Activated T-helper 17 cell treated with anti-CD3 and anti-CD28 coated beads, Interleukin-2, amount 50 U/mL, for 72 hours (primary cell): ENCODE measurements at places on chromosomes 2 and 18. TPM values are rescaled to one million over a fixed set of nuclear protein-coding genes. Genes with fewer than 3 reads are reported as not detected.

- H3K4me1 ChIP-seq, result peaks cover 7% of the 10 kb centered on the region
- ATAC-seq, result no peak
- no peaks in the 10 kb centered on the region for H3K27me3 ChIP-seq
- peaks cover 50% of the 10 kb centered on the region for H3K36me3 ChIP-seq
- no peak overlapping the region for H3K4me3 ChIP-seq
These were observed 21.5 kb upstream of the CDKL4 start for GRCh38 chr2:39265315-39265714.

GRCh38 chr2:101540518-101540917, 65.6 kb upstream of the RFX8 start:
- no peak overlapping the region for H3K4me3 ChIP-seq
- no peak overlapping the region for H3K27ac ChIP-seq
- H3K4me1 ChIP-seq, result no peaks in the 10 kb centered on the region
- H3K27me3 ChIP-seq, result no peaks in the 10 kb centered on the region

The LIMS3 gene
- total RNA-seq, result 0.65 TPM

The TFCP2L1 gene
- total RNA-seq, result not detected

The SAG gene
- 1.7 TPM for total RNA-seq

The HDAC4 gene
- 52.9 TPM for total RNA-seq

The CLEC4F gene
- not detected for total RNA-seq

DNA sequence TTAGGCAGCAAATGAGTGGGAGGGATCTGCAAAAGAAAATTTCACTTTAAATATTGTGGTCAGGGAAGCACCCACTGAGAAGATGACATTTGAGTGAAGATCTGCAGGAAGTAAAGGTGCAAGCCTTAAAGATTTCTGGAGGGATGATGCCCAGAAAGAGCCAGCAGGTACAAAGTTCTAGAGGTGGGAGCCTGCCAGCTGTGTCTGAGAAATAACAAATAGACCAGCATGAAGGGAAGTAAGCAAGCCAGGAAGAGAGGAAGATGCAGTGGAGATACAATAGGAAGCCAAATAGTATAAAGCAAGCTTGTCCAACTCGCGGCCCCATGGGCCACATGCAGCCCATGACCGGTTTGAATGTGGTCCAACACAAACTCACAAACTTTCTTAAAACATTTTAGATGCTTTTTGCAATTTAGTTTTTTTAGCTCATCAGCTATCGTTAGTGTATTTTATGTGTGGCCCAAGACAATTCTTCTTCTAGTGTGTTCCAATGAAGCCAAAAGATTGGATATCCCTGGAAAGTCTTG, 489.9 kb downstream of the DCC start:
- no peak overlapping the region for H3K27ac ChIP-seq
- ATAC-seq, result no peak
- no peak overlapping the region for H3K4me3 ChIP-seq
- H3K4me1 ChIP-seq, result no peaks in the 10 kb centered on the region
- H3K36me3 ChIP-seq, result no peaks in the 10 kb centered on the region
- no peaks in the 10 kb centered on the region for H3K27me3 ChIP-seq

GRCh38 chr18:3177902-3178687, 41.7 kb downstream of the MYOM1 start:
- no peak overlapping the region for H3K4me3 ChIP-seq
- H3K27me3 ChIP-seq, result no peaks in the 10 kb centered on the region
- H3K4me1 ChIP-seq, result no peaks in the 10 kb centered on the region
- ATAC-seq, result peak; percentile 69
- no peak overlapping the region for H3K27ac ChIP-seq

The PID1 gene
- not detected for total RNA-seq

GRCh38 chr2:100967716-100968115, 34.4 kb upstream of the RPL31 start:
- no peak overlapping the region for H3K4me3 ChIP-seq
- no peak overlapping the region for H3K27ac ChIP-seq
- H3K4me1 ChIP-seq, result no peaks in the 10 kb centered on the region
- H3K36me3 ChIP-seq, result no peaks in the 10 kb centered on the region
- no peak for ATAC-seq
- no peaks in the 10 kb centered on the region for H3K27me3 ChIP-seq

GRCh38 chr2:187232749-187233148, 215.3 kb downstream of the CALCRL start:
- H3K27me3 ChIP-seq, result no peaks in the 10 kb centered on the region
- no peak for ATAC-seq
- no peaks in the 10 kb centered on the region for H3K4me1 ChIP-seq
- H3K27ac ChIP-seq, result no peak overlapping the region
- H3K4me3 ChIP-seq, result no peak overlapping the region

GRCh38 chr2:148875387-148876051, 492 bp downstream of the KIF5C start:
- H3K27me3 ChIP-seq, result no peaks in the 10 kb centered on the region
- H3K36me3 ChIP-seq, result peaks cover 13% of the 10 kb centered on the region
- H3K4me3 ChIP-seq, result peak overlapping the region; percentile 79
- H3K27ac ChIP-seq, result peak overlapping the region; percentile 62

DNA sequence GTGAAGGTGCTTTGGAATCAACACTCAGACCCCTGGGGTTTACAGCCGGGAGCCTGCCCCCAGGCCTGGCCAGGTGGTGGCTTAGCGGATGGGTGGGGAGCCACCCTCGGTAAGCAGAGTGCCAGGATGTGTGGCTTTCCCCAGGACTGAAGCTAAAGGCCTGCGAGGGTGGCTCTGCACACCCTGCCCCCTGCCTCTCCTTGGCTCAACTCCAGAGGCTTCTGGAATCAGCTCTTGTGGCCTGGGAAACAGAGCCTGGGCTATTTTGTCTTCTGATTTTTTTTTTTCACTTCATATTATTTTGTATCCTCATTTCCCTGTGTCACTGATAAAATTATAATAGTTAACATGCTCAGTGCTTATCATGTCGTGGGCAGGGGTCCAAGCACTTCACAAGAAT, 79.8 kb downstream of the RHOB start:
- H3K27ac ChIP-seq, result no peak overlapping the region
- no peak for ATAC-seq
- H3K36me3 ChIP-seq, result no peaks in the 10 kb centered on the region
- no peak overlapping the region for H3K4me3 ChIP-seq
- H3K27me3 ChIP-seq, result peaks cover 4% of the 10 kb centered on the region
- H3K4me1 ChIP-seq, result no peaks in the 10 kb centered on the region

DNA sequence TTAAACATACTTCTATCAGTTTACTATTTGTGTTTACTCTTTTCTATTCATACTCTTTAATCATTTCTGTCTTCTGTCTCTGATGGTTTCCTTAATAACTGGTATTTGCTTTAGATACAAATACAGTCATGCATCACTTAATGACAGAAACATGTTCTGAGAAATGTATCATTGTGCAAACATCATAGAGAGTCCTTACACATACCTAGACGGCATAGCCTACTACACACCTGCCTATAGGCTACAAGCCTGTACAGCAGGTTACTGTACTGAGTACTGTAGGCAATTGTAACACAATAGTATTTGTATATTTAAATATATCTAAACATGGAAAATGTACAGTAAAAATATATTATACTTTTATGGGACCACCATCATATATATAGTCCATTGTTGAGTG, 36.3 kb downstream of the VSNL1 start:
- H3K4me3 ChIP-seq, result no peak overlapping the region
- H3K36me3 ChIP-seq, result no peaks in the 10 kb centered on the region
- H3K27ac ChIP-seq, result no peak overlapping the region

DNA sequence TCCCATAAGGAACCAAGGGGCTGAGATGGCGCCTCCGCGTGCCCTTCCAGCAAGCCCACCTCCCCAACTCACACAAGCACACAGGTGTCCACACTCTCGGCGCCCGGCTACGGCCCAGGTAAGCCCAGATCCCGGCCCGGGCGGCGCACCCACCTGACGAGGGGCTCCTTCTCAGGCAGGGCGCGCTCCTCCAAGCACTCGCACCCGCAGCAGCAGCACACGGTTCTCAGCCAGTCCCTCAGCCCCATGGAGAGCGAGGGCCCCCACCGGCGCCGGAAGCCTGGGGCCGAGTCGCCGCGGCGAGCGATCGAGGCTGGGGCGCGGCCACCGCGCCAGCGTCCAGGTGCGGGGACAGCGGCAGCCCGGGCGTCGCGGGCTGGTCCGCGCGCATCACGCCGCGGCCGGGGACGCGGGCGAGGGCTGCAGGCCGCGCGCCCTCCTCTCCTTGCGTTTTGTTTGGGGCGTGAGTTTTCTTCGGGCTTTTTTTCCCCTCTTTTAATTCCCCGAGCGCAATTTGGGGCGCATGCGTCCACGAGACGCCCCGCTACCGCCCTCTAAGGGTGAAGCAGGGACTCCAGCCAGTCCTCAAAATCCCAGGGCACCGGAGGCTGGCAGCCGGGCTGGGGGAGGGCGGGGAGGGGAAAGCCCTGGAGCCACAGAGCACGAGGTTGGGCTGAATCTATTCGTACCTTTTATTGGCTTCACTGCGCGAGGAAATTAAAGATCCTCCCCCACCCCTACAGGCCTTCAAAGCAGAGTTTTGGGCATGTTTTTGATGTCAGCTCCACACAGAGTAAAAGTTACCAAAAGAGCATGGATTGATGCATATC, at the start of gene MREG:
Gene MREG (minus strand): TSS at position 472 of the 830 bp plus-strand sequence. CDS start 224 bp downstream, at position 248.
- peak within 1 kb of the TSS; percentile 18 for H3K27ac ChIP-seq
- peak within 1 kb of the TSS; percentile 81 for H3K4me3 ChIP-seq
- H3K27me3 ChIP-seq, result no peaks in the 10 kb centered on the region
- H3K36me3 ChIP-seq, result no peaks in the 10 kb centered on the region
- ATAC-seq, result peak; percentile 70

The CYP27A1 gene
- 0.66 TPM for total RNA-seq

DNA sequence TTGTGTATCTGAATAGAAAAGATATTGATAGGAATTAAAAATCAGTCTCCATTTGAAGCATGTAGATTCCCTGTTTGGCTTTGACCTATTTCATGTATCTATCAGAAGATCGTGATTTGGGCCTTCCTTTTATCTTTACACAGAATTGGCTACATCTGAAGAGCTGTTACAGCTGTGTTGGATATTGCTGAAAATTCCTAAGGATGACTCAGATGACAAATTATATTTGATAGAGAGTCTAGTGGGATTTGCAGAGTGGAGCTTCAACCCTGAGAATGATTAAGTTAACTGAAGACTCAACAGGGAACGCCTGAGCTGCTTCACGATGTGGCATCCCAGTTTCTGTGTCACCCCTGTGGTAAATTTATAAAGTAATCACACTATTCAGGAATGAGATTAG, 4.9 kb upstream of the COL3A1 start:
- H3K4me3 ChIP-seq, result no peak overlapping the region
- H3K27ac ChIP-seq, result no peak overlapping the region
- no peaks in the 10 kb centered on the region for H3K27me3 ChIP-seq
- H3K36me3 ChIP-seq, result no peaks in the 10 kb centered on the region
- no peak for ATAC-seq

The ZNF521 gene
- total RNA-seq, result not detected

The DSG2 gene
- 0.11 TPM for total RNA-seq

- H3K27me3 ChIP-seq, result no peaks in the 10 kb centered on the region
- H3K4me3 ChIP-seq, result peak overlapping the region; percentile 55
- peak overlapping the region; percentile 43 for H3K27ac ChIP-seq
These were observed 12.7 kb downstream of the CCNYL1 start for GRCh38 chr2:207724113-207724512.

The REG3G gene
- total RNA-seq, result not detected

The SUPT7L gene
- 32.7 TPM for total RNA-seq

DNA sequence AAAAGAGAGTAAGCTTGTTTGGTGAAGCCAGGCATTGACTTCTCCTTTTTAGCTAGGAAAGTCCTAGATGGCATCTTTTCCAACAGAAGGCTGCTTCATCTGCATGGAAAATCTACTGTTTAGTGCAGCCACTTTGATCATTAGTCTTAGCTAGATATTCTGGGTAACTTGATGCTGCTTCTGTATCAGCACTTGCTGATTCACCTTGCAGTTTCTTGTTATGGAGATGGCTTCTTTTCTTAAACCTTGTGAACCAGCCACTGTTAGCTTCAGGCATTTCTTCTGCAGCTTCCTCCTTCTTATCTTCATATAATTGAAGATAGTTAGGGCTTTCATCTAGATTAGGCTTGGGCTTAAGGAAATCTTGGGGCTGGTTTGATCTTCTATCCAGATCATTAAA, 639.7 kb downstream of the TDRD15 start:
- no peaks in the 10 kb centered on the region for H3K4me1 ChIP-seq
- H3K27ac ChIP-seq, result no peak overlapping the region
- H3K36me3 ChIP-seq, result no peaks in the 10 kb centered on the region
- no peak overlapping the region for H3K4me3 ChIP-seq
- no peaks in the 10 kb centered on the region for H3K27me3 ChIP-seq
- no peak for ATAC-seq

DNA sequence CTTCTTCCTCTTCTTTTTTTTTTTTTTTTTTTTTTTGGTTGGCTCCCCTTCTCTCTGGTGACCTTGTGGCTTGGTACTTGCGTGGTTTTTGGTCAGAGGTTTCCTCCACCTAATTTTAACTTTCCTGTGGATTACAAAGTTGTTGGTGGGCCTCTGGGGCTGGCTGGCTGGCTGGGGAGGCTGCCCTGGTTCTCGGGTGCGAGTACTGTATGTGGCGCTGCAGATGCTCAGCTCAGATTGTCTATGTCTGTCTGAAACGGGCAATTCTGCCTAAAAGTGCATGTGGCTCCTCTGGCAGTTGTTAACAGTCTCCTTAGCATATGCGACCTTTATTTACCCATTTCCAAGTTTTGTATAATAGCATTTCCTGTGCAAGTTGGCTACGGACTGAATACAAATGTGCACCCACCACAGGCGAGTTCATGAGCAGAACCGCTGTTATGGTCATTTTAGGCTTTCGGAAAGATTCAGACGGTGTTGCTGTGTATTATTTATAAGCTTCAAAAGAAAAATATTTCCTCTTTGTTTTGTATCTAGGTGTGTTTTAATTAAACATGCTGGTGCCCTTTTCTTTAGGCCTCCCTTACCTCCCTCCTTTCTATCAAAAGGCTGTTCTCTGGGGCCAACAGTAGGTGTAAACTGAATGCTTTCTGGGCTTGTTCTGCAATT, 4.4 kb downstream of the TBR1 start:
- peaks cover 30% of the 10 kb centered on the region for H3K4me1 ChIP-seq
- no peak overlapping the region for H3K27ac ChIP-seq
- ATAC-seq, result no peak
- peaks cover 10% of the 10 kb centered on the region for H3K36me3 ChIP-seq
- peaks cover 91% of the 10 kb centered on the region for H3K27me3 ChIP-seq

The RPRM gene
- not detected for total RNA-seq

The LDLRAD4 gene
- total RNA-seq, result 54.8 TPM
